Activated T-helper 17 cell treated with anti-CD3 and anti-CD28 coated beads, Interleukin-2, amount 50 U/mL, for 72 hours (primary cell): ENCODE measurements at places on chromosomes 2 and 18. TPM values are rescaled to one million over a fixed set of nuclear protein-coding genes. Genes with fewer than 3 reads are reported as not detected.
A peak's percentile ranks its signal among the peaks of the same experiment; 100 is the strongest.

DNA sequence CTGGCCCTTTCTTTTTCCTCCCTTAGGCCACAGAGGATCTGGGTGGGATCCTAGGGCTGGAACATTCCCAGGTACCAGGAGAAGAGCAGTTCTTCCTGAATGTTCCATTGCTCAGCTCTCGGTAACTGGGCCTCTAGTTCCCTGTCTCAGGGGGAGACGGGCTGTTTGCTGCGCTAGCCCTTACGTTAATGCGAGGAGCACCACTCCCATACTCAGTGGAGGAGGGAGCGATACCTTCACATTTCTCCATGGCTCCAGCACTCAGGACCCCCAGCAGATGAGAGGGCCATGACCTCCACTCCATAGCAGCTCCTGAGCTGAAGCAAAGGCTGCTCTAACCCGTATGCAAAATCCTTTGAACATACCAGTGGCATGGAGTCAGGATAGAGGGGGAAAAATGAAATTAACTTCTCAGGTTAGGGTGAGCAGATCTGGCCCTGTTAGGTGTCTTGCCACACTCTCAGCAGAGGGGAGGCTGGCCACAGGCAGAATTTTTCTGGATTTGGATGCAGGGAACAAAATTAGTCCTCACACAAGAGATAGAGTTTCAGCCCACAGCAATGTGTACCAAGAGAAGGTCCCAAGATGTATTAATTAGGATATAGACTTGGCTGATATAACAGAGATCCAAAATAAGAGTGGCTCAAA is 206.7 kb downstream of the ZFP36L2 start:
- ATAC-seq: no peak

DNA sequence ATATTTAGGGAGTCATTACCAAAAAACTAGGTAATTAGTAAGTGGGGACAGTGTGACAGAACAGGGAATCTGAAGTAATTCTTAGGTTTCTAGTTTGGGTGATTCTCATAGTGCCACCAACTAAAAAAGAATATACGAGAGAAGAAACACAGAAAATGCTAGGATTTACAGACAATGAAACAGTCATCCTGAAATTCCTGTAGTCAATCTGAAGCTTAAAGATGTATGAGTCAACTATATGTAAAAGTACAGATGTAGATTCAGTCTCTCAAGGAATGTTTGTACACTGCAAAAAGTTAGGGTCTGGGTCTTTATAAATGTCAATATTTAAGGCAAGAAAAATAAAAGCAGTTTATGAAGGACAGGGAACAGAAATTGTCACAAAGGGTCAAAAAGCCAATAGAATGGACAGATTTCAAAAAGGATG is 107.0 kb downstream of the STRN start:
- ATAC-seq: peak; percentile 83

DNA sequence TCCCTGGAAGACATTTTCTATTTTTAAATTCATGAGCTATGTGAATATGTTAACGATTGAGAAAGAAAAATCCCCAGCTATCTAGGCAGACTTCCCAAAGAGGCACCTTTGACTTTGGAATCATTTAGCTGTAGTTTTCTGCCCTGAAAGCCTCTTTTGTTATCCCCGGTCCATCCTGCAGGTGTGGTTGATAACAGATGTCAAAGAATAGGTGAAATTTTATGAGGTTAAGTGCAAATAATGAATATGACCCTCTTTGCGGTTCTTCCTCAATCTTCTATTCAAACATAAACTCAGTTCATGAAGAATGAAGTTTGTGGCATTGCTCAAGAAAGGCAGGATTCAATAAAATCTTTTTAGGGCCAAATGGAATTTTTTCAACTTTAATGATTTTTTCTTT is 51.6 kb upstream of the ATP8B1 start:
- ATAC-seq: no peak

DNA sequence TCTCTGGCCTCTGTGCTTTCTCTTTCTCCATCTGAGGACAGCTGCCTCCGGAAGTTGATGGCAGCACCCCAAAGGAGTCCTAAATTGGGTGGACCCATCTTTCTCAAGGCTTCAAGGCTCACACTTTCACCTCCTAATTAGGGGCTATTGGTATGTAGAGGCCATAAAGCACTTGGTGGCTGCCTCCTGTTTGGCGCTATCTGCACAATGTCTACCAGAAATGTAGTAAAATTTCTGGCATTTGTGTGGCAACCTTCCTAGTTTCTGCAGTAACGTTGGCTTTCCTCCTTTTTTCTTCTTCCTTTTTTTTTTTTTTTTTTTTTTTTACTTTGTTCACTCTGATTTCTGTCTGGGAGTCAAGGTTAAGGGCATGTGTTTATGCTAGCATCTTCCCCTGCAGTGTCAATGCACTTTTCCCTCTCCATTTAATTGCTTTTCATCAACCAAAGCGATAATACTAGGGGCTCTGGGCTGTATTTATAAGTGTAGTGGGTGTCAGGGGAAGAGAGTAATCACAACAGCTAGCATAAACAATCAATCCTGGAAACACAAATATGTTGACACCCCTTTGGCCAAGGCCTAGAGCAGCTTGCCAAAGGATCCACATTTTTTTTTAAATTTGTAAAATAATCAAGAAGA is 86.0 kb downstream of the TACR1 start:
- ATAC-seq: no peak

DNA sequence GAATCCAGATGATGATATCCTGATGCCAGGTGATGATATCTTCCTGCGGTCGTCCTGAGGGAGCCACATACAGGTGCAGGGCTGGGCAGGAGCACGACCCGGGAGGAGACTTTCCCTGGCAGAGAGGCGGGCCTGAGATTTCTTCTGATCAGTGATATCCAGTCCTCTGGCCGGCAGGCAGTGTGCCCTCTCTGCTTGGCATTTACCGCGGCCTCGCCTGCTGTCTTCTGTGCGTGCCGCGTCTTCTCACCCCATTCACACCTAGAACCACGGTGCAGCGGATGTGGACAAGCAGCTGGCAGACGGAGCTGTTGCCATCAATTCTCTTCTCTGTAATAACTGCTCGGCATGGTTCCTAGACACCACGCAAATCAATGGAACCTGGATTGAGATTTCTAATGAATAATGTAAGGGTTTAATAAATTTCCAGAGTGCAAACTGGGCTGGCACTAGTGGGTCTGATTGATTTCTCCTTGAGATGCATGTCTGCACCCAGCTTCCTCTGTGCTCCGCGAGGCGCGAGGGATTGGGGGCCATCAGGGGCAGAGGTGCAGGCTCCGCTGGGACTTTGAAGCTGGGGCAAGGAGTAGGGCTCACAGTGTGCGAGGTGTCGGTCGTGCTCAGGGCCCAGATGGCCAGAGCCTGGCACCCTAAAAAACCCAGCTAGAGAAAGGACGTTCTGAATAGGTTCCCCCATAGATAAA is 208.9 kb upstream of the HDAC4 start:
- no peak for ATAC-seq

- no peak for ATAC-seq
Observed at GRCh38 chr2:215839816-215840215, 173.5 kb downstream of the MREG start.

DNA sequence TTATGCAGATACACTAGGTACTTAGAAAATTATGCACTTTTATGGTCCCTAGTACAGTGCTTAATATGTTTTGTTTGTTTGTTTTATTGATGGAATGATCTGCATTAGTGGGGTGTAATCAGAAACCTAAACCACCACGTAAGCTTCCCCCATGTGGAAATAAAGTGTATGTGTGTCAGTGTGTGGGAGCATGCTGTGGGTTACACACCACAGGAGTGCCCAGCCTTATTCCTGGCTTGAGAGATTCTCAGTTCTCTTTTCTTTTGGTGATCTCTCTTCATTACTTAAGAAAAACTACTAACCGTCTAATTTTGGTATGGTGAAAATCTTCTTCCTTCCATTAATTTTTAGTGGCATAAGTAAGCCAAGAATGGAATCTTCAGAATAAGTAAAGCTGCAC is 398.6 kb downstream of the DCDC2C start:
- ATAC-seq: no peak

The PDE1A gene
- not detected for total RNA-seq

The UGT1A5 gene
- not detected for total RNA-seq

The ANKRD30B gene
- not detected for total RNA-seq

The FSIP2 gene
- 0.30 TPM for total RNA-seq

The TLX2 gene
- total RNA-seq: 0.39 TPM
